ENCODE measurements at places on chromosomes 11 and 22. TPM values are rescaled to one million over a fixed set of nuclear protein-coding genes. Genes with fewer than 3 reads are reported as not detected.

The KCNK7 gene
- total RNA-seq = not detected

The MAJIN gene
- total RNA-seq = 0.33 TPM

The FGF19 gene
- not detected for total RNA-seq

The PRR33 gene
- total RNA-seq = not detected

The PRCP gene
- 55.5 TPM for total RNA-seq

The SAA2 gene
- 10,806 TPM for total RNA-seq

The ART5 gene
- not detected for total RNA-seq

The SCGB1D4 gene
- not detected for total RNA-seq

The ENTHD1 gene
- total RNA-seq = not detected
